ENCODE measurements at places on chromosomes 11 and 22. TPM values are rescaled to one million over a fixed set of nuclear protein-coding genes. Genes with fewer than 3 reads are reported as not detected.

DNA sequence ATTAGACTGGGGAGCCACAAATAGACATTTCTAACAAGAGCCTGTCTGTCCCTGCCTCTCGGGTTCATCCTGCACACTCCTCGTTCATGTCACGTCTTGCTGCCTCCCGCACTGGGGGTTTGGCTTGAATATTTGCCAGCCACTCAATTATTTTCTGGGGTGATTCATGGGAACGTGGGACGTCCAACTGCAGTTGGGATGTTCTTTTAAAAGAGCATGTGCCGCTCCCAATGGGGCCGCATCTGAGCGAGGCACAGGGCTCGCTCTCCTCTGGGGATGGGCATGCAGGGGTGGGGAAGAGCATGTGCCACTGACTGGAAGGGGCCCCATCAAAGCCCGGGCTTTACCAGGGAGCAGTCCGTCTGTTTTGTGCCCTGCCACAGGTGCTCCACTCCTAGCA lies 43.4 kb downstream of the PARVG start:
- no peak for DNase-seq

- peak; percentile 77 for DNase-seq
These were observed 284.8 kb downstream of the ETS1 start for GRCh38 chr11:128302425-128303186.

- no peak for DNase-seq
These were observed 229.3 kb downstream of the BRD1 start for GRCh38 chr22:49598338-49598737.

GRCh38 chr11:69238573-69239351 lies 55.2 kb upstream of the MYEOV start:
- DNase-seq = no peak

- no peak for DNase-seq
These were observed 21.1 kb upstream of the RDX start for GRCh38 chr11:110317516-110317932.

DNA sequence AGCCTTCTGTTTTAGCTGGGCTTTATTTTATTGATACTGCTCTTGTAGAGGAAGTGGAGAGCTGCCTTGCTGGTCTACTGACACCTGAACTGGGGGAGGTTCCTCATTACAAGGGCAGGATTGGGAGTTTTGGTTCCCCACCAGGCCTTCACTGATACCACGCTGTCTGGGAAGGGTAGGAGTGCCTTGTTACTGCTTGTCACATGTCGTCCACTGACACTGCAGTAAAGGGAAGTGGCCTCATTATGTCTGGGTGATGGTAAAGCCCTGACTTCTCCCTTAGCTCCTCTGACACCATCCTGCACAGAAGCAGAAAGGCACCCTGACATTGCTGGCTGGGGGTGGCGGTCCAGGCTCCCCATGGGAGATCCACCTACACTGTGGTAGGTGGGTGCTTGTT lies 38.7 kb upstream of the ELF5 start:
- DNase-seq = no peak

GRCh38 chr11:34268906-34269430 lies 88.8 kb downstream of the ABTB2 start:
- DNase-seq = no peak

- no peak for DNase-seq
These were observed 92.1 kb downstream of the PARVA start for GRCh38 chr11:12469451-12469850.

The RTN4RL2 gene
- 0.16 TPM for total RNA-seq

The PKDREJ gene
- not detected for total RNA-seq

The TRIM48 gene
- total RNA-seq = not detected

The ST3GAL4 gene
- 3.7 TPM for total RNA-seq

The USP2 gene
- 3.4 TPM for total RNA-seq

The PLEKHB1 gene
- 25.7 TPM for total RNA-seq

Measured in CD8-positive, alpha-beta T cell (primary cell).